Posterior cingulate gyrus (tissue), 11 donors: ENCODE measurements at places on chromosomes 7 and 10.

DNA sequence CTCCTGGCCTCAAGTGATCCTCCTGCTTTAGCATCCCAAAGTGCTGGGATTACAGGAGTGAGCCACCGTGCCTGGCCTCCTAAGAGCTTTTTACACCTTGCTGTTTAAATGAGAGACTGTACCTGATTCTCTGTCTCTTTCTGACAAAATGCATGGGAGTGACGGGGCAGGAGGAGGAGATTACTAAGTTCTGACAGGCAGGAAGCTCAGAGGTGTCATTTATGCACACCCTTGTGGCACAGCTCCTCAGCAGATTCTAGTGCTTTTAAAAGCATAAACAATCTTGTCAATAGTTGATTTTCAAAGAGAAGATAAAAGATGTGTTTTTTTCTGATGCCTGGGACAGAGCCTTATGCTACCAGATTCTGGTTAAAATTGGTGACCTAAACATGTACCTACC is 39.7 kb upstream of the STEAP4 start:
- no peak for DNase-seq

GRCh38 chr10:69316313-69317059 is 38.2 kb downstream of the HK1 start:
- DNase-seq: no peak

DNA sequence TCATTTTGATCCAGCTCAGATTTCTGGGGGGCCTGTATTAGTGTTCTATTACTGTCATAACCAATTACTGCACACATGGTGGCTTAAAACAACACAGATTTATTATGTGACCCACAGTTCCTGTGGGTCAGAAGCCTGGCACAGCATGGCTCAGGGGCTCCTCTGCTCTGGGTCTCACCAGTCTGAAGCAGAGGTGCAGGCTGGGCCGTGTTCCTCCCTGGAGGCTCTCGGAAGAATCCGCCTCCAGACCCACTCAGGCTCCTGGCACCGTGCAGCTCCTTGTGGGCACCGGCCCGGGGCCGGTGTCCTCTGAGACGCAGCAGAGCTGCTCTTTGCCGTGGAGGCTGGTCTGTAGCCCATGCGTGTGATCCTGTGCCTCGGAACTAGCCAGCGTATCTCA is 61.5 kb downstream of the RAMP3 start:
- no peak for DNase-seq

DNA sequence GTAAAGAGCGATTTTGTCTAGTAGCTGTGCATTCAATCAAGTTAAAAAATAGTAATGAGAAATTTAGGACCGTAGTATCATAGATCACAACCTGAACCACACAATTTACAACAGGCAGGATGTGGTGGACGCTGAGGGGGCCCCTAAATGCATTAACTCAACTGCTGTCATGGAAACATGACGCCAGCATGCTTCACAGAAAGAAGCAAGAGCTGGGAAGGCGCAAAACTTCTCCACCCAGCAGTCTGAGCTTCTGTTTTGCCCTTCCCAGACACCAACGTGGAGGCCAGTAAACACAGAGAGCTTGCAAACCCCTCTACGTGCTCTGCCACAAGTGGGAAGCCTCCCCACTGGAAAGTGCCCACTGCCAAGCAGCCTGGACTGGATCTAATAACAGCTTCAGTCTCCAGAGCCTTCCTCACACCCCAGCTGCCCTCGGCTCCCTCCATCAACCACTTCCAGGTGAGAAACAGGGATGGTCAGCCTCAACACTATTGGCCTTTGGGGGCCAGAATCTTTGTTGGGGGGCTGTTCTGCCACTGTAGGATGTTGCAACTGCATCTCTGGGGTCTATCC is 151.8 kb downstream of the SFMBT2 start:
- DNase-seq: no peak

DNA sequence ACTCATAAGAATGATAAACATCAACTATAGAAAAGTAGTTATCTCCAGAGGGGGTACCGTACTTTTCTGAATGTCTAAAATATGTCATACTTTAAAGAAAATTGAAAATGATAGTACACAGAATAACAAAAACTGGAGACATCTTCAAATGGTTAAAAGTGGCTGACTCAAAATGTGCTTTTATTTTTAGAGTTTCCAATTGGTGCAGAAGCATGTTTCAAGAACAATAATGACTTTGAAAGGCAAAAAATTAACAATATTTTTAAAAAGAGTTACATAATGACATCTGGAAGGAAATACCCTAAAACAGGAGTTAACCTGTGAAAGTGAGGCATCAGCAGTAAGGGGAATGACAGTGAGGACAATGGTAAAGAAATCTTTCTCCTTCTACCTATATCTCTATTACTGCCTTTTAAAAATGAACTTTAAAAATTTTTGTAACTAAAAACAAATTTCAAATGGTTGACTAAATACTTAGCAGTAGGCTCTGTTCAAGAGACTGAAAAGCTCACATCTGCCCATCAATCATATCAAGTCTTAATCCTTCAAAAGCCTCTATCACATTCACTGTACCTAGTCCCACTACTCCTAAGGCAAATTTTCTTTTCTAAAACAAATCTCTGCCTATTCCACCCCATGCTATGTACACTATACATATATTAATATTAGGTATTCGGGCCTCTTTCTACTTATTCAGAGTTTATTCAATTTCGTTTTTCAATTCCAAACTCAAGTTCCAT is 3.0 kb downstream of the ASZ1 start:
- no peak for DNase-seq

DNA sequence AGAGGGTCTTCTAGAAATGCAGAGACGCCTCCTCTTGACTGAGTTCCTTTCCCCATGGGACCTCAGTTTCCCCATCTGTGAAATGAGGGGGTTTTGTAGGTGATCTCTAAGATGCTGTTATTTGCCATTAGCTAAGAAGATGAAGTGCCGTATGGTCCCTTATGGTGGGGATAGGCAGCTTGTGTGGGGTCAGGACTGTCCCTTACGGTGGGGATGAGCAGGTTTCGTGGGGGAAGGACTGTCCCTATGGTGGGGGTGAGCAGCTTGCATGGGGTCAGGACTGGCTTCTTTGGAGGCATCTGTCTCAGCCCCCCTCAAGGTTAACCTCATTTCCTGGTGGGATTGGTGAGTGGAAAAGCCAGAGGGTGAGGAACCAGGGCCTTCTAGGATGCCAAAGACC is 148.3 kb upstream of the GPR26 start:
- DNase-seq: no peak

GRCh38 chr7:30973791-30974604 is 10.2 kb downstream of the GHRHR start:
- DNase-seq: no peak

DNA sequence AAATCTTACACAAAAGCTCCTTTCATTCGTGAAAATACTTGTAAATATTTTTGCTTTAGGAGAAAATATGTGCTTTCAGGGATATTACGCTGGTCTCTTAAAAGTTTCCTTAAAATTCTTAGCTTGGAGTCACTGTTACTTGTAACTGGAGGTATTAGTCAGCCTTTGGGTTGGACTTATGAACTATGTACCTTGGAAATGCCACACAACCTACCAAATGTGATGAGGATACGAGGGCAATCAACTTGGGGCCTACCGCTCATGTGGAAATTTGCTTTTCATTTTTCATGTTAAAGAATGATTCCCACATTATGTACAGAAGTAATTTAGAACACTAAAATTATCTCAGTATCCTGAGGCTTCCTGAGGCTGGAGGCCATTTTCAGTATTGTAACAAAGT is 23.1 kb downstream of the SPAM1 start:
- DNase-seq: no peak

DNA sequence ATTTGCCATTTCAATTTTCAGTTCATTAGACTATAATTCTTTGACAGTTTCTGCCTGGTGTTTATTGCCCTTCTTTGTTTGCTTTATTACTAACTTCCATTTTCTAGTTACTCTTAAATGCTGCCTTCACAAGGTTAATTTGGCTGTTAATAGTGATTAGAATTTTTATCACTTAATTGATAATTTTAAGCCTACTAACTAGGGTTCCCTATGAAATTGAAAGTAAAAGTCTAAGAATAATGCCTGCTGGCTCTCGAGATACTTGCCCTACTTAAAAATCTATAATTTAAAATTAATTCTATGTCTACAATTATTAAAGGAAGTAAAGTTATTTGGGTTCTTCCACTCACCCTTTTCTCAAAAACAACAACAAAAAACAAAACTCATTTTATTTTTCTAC is 65.3 kb downstream of the C1GALT1 start:
- no peak for DNase-seq

DNA sequence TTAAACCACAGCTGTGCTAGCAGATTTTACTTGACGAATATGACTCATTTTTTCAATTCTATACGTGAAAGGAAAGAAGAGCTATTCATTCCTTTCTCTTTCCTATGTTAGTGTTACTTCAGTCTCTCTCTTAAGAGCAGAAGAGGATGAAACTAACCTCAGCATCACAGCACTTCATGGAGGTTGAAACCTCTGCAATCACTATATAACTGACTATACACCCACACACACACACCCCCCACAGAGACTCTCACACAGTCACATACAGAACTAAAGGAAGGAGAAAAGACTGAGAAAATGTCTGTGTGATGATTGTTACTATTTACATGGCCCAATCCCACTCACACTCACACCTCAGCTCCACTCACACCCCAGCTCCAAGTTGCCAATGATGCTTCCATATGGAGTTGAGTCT is 104.2 kb downstream of the KIF20B start:
- DNase-seq: no peak

- DNase-seq: no peak
These were observed 75.6 kb upstream of the LYZL2 start for GRCh38 chr10:30705101-30705624.

DNA sequence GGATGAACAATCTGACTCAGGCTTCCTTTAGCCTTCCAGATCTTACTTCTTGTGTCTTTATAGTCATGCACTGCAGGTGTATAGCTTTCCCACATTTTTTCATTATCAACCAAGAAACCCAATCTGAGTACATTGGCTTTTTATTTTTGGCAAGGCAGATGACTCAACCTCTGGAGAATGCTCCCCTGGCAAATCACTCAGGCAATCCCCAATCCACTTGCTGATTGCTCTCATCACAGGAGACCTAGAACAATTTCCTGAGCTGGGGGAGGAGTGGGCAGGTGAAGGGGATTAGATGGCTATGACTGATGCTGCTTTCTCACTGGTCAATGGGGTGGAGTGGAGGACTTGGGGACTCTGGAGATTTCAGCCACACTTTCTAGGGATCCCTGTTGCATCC is 134.4 kb downstream of the SLC16A9 start:
- no peak for DNase-seq

GRCh38 chr10:120607710-120608703 is 151.0 kb downstream of the PLPP4 start:
- DNase-seq: no peak

DNA sequence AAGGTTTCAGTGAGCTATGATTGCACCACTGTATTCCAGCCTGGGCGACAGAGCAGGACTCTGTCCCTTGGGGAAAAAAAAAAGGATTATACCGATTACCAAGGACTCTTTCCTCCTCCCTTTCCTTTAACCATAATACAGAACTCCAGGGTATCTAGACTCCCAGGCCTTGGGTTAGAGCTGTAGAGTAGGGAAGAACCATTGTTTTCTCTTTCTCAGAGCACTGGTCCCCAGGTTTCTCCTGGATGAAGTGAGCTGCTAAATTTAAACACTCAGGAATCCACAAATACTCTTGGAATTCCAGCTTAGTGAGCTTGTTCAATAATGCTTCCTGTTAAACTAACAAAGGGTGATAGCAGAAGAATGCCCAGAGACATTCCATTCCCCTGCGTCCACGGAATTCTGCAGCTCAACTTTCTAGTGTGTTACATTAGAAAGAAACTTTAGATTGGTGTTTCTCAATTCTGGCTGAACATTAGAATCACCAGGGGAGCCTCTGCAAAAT is 14.6 kb upstream of the RPEL1 start:
- DNase-seq: no peak

GRCh38 chr7:30563326-30563942 is 31.2 kb upstream of the GARS1 start:
- no peak for DNase-seq

DNA sequence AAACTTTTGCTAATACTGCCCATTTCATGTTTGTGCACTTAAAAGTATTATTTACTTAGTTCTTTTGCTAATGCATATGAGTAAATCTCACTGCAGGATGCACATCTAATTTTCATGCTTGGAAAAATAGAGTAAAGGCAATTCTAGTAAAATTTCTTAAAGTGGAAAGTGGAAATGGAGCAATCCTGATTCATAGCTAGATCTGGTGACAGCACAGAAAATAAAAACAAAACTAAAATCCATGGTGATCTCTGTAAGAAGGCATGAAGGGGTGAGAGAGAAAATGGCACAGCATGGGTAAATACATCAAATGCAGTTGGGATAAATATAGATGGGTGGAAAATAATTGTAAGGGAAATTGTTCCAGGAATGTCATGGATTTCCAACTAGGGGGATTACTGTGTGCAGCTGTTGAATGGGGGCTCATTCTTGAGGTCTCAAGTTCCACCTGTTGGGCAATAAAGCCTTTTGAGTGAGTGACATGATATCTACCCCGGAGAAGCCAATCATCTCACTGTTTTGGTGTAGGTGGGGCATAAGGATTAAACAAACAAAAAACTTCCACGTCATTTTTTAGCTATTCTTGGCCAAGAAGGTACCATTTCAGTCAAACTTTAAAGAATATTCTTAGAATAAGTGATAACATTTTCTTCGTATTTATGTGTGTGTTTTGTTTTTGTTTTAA is 1.7 kb upstream of the MCU start:
- no peak for DNase-seq
